ENCODE measurements at places on chromosomes 12 and 14. TPM values are rescaled to one million over a fixed set of nuclear protein-coding genes. Genes with fewer than 3 reads are reported as not detected.

Gene NR1H4
- 1.9 TPM for total RNA-seq

- H3K36me3 ChIP-seq = peaks cover 5% of the 10 kb centered on the region
- H3K4me1 ChIP-seq = peaks cover 58% of the 10 kb centered on the region
- no peaks in the 10 kb centered on the region for H3K27me3 ChIP-seq
Measured at GRCh38 chr14:95480109-95480886, 36.2 kb downstream of the SYNE3 start.

DNA sequence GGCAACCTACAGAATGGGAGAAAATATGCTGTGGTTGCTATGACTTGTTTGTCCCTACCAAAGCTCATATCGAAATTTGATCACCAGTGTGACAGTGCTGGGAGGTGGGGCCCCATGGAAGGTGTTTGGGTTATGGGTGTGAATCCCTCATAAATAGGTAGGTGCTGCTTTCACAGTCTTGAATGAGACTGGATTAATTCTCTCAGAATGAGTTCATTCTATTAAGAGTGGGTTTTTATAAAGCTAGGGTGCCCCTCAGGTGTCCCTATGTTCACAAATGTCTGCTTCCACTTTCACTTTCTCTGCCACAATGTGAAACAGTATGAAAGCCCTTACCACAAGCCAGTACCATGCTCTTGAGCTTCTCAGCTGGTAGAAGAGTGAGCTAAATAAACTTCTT lies 133.5 kb downstream of the CPNE8 start:
- H3K27me3 ChIP-seq = no peaks in the 10 kb centered on the region
- H3K4me1 ChIP-seq = no peaks in the 10 kb centered on the region
- no peak for DNase-seq
- H3K36me3 ChIP-seq = no peaks in the 10 kb centered on the region

DNA sequence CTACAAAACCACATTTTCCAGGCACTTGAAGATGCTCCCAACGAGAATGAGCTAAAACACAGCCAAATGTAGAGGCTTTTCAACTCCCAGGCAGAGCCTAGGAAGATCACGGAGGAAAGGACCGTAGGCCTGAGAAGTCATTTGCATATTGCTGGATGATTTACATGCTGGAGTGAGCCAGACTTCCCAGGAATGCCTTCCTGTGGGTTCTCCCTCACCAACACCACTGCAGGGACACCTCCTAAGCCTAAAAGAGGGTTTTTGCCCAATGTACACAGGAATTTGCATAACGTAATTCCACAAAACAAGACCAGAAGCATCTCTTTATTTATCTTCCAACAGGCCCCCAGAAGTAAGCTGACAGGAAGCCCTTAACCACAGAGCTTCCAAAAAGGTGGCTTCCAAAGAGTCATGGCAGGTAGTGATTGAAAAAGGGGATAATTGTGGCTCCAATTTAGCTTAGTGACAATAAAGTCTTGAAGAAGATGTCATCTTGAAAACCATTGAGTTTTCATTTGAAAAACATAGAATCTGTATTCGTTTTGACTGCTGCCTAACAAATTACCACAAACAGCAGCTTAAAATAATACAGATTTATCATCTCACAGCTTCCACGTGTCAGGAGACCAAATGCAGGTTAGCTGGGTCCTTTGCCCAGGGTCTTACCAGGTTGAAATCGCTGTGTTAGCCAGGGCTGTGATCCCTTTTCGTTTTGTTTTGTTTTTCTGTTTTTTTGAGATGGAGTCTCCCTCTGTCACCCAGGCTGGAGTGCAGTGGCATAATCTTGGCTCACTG lies 116.2 kb downstream of the EGLN3 start:
- H3K4me3 ChIP-seq = no peak overlapping the region
- no peak overlapping the region for H3K27ac ChIP-seq
- no peaks in the 10 kb centered on the region for H3K4me1 ChIP-seq
- H3K36me3 ChIP-seq = no peaks in the 10 kb centered on the region

DNA sequence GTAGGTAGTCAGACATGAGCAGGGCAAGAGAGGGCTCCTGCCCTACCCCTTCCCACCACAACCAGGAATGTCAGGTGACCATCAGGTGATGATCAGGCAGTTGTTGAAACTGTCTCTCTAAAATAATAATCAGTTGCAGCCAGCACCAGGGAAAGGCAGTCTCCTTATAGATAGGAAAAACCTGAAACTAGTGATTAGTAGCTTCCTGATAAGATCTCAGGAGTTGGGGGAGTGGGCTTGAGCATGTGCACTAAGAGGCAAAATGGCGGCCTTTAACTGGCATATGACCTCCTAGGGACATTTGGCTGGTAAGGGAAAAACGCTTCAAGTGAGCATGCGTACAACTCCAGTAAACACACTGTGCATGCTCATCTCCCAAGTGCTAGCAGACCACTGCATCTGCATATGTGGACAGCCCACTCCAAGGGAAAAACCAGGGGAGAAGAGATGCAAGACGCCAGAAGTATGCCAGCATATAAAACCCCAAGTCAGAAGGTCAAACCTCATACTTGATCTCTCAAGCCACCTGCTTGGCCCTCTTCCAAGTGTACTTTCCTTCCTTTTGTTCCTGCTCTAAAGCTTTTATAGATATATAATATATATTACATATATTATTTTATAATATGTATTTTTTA lies 37.1 kb downstream of the TGFB3 start:
- H3K27ac ChIP-seq = no peak overlapping the region
- H3K4me1 ChIP-seq = no peaks in the 10 kb centered on the region
- H3K4me3 ChIP-seq = no peak overlapping the region
- no peaks in the 10 kb centered on the region for H3K36me3 ChIP-seq

DNA sequence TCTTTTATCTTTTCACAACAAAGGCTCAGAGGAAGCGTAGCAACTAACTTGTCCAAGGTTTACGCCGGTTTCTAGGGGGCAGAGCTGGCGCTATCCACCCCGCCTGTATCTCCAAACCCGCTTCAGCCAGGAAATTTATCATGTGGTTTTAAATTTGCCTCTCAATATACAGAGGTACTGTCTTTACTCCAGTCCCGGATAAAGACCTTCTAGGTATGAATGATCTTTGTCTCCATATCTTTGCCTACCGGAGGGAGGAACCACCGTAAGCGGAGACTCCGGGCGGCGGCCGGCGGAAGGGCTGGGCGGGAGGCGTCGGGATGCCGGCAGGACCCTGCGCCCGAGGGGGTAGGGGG lies 693 bp upstream of the RIMKLB start:
- no peaks in the 10 kb centered on the region for H3K36me3 ChIP-seq
- no peak for DNase-seq
- H3K27ac ChIP-seq = peak overlapping the region; percentile 99
- no peaks in the 10 kb centered on the region for H3K27me3 ChIP-seq
- peak overlapping the region; percentile 99 for H3K4me3 ChIP-seq
- peaks cover 43% of the 10 kb centered on the region for H3K4me1 ChIP-seq

- H3K27me3 ChIP-seq = no peaks in the 10 kb centered on the region
- no peaks in the 10 kb centered on the region for H3K36me3 ChIP-seq
- DNase-seq = no peak
- H3K27ac ChIP-seq = no peak overlapping the region
- no peak overlapping the region for H3K4me3 ChIP-seq
- no peaks in the 10 kb centered on the region for H3K4me1 ChIP-seq
Measured at GRCh38 chr14:76537906-76538647, 162.1 kb downstream of the ESRRB start.

DNA sequence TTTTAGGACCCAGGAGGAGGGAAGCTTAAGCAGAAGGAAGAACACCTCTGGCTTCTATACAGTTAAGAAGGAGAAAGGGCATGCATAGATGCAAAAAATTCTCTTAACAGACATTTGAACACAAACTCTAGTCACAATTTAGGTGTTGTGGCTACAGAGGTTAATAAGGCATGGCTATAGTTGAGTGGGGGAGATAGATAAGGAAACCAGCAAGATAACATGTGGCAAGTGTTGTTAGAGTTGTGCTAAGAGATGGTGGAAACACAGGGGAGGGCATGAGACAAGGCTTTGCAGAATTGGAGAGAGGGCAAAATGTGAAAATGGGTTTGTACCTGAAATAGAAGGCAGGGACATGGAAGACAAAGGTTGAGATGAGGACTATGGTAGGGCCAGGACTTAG lies 88.9 kb downstream of the MSRB3 start:
- no peaks in the 10 kb centered on the region for H3K27me3 ChIP-seq
- no peak overlapping the region for H3K27ac ChIP-seq
- peaks cover 5% of the 10 kb centered on the region for H3K4me1 ChIP-seq

DNA sequence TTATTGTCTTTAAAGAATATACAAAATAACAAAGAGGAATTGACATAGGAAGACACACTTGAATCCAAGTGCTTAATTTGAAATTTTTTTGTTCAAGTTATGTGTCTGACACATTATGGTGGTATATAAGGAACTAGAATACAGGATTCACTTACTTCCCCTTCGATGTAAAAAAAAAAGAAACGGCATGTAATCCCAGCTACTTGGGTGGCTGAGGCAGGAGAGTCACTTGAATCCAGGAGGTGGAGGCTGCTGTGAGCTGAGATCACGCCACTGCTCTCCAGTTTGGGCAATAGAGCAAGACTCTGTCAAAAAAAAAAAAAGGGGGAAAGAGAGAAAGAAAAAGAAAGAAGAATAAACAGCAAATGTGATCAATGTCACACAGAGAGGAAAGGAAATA lies 8.9 kb downstream of the CLEC12A start:
- no peaks in the 10 kb centered on the region for H3K27me3 ChIP-seq
- H3K4me3 ChIP-seq = no peak overlapping the region
- H3K36me3 ChIP-seq = no peaks in the 10 kb centered on the region
- DNase-seq = no peak
- H3K27ac ChIP-seq = no peak overlapping the region

DNA sequence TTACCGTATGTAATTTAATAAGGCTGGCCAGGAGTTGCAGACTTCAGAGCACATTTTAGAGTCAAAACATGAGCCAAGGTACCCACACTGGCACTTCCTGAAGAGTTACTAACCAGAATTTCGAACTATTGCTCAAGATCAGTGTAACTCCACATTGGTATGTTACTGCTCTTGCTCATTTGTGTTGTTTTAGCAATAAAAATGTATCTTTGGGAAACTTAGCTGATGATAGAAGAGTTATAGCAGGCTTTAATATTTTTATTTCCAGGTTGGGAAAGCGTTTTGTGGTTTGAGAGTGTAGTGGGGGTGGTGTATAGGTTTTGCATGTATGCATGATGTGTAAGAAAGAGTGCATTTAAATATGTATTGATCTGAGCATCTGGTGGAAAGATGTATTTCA lies 96.6 kb downstream of the SCN8A start:
- no peaks in the 10 kb centered on the region for H3K4me1 ChIP-seq
- no peak for DNase-seq
- H3K4me3 ChIP-seq = no peak overlapping the region
- H3K27me3 ChIP-seq = no peaks in the 10 kb centered on the region

Gene ALDH1L2
- 21.1 TPM for total RNA-seq

Gene THAP2
- total RNA-seq = 0.95 TPM

GRCh38 chr12:128626808-128627320 lies 196.9 kb downstream of the SLC15A4 start:
- no peaks in the 10 kb centered on the region for H3K36me3 ChIP-seq
- DNase-seq = no peak
- no peaks in the 10 kb centered on the region for H3K4me1 ChIP-seq
- no peak overlapping the region for H3K27ac ChIP-seq
- H3K4me3 ChIP-seq = no peak overlapping the region
- H3K27me3 ChIP-seq = no peaks in the 10 kb centered on the region

DNA sequence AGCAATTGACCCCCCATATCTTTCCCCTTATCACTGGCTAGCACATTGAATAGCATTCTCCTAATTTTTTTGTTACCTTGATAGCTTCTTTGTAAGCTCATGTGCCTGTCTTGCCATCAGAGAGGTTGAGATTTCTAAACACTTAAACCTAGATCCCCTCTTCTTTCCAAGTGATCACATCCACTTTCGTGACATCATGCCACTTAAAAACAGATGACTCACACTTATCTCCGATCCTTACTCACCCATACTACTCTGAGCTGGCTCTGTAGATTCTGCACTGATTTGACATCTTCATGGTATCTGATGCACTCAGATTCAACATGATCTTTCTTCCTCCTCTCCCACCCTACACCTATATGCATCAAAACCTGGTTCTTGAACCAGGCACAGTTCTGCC lies 10.5 kb downstream of the GPR137C start:
- no peaks in the 10 kb centered on the region for H3K27me3 ChIP-seq
- no peaks in the 10 kb centered on the region for H3K36me3 ChIP-seq
- no peaks in the 10 kb centered on the region for H3K4me1 ChIP-seq
- no peak for DNase-seq

Gene PPP1R1A
- total RNA-seq = 10.3 TPM

Gene LRRK2
- 28.8 TPM for total RNA-seq

- H3K4me1 ChIP-seq = peaks cover 93% of the 10 kb centered on the region
- DNase-seq = no peak
- peak overlapping the region; percentile 88 for H3K27ac ChIP-seq
- H3K36me3 ChIP-seq = no peaks in the 10 kb centered on the region
- peak overlapping the region; percentile 68 for H3K4me3 ChIP-seq
Measured at GRCh38 chr14:77040741-77041653, 12.5 kb upstream of the IRF2BPL start.

- no peak overlapping the region for H3K27ac ChIP-seq
- peaks cover 11% of the 10 kb centered on the region for H3K4me1 ChIP-seq
- DNase-seq = no peak
- H3K36me3 ChIP-seq = no peaks in the 10 kb centered on the region
Measured at GRCh38 chr12:131833896-131834641, 5.9 kb downstream of the MMP17 start.

GRCh38 chr14:94349276-94349675 lies 26.1 kb upstream of the SERPINA6 start:
- H3K4me1 ChIP-seq = no peaks in the 10 kb centered on the region
- H3K4me3 ChIP-seq = no peak overlapping the region
- no peak overlapping the region for H3K27ac ChIP-seq
- no peaks in the 10 kb centered on the region for H3K36me3 ChIP-seq
- no peak for DNase-seq

Gene MIPOL1
- 13.1 TPM for total RNA-seq

DNA sequence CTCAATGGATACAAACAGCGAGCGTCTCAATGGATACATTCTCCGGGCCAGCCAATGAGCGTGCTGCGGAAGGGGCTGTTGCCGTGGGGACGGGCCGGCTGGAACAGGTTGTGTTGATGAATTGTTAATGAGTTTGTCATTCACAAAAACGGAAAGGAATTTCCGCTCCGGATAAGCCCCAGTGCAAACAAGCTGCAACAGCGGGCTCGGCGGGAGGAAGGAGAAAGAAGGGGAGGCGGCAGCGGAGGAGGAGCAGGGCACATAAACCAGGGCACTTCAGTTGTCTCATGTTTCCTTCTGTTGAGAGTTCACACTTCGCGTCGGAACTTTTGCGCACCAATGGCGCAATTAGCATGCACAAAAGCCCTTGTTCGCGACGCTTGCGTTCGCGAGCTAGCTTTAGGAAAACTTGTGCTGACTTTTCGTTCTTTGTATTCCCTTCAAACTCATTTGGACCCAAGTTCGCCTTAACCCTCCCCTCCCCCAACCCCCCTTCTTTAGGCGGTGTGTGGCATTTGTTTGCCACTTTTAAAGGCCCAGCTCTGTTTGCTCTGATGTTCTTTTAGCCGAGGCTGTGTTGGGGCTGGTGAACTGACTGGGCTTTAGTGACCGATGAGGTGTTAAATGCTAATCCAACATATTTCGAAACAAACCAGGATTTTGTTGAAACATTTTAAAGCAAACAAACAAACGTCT lies at the start of gene DUSP6:
Gene DUSP6, minus strand, starts transcription at position 10 of the 696 bp plus-strand sequence. CDS start 462 bp downstream, outside the sequence.
- peak; percentile 88 for DNase-seq
- H3K36me3 ChIP-seq = no peaks in the 10 kb centered on the region
- H3K4me1 ChIP-seq = peaks cover 49% of the 10 kb centered on the region
- no peaks in the 10 kb centered on the region for H3K27me3 ChIP-seq

- no peak overlapping the region for H3K4me3 ChIP-seq
- no peaks in the 10 kb centered on the region for H3K27me3 ChIP-seq
- H3K36me3 ChIP-seq = no peaks in the 10 kb centered on the region
- H3K27ac ChIP-seq = no peak overlapping the region
- H3K4me1 ChIP-seq = no peaks in the 10 kb centered on the region
Measured at GRCh38 chr14:40053416-40053815, 621.2 kb upstream of the FBXO33 start.

- H3K4me3 ChIP-seq = no peak overlapping the region
- no peak for DNase-seq
- H3K4me1 ChIP-seq = peaks cover 4% of the 10 kb centered on the region
- no peaks in the 10 kb centered on the region for H3K27me3 ChIP-seq
- H3K36me3 ChIP-seq = no peaks in the 10 kb centered on the region
Measured at GRCh38 chr12:125132698-125133400, 67.6 kb downstream of the AACS start.
